Caki2 (cell line): ENCODE measurements at places on chromosomes 2 and 18. TPM values are rescaled to one million over a fixed set of nuclear protein-coding genes. Genes with fewer than 3 reads are reported as not detected.

Gene KLHL30
- 0.91 and 0.96 TPM in 2 replicates for total RNA-seq

Gene ACVR2A
- total RNA-seq: 1.7 and 3.6 TPM in 2 replicates

Gene SNORC
- total RNA-seq: 2.0 and 14.6 TPM in 2 replicates

DNA sequence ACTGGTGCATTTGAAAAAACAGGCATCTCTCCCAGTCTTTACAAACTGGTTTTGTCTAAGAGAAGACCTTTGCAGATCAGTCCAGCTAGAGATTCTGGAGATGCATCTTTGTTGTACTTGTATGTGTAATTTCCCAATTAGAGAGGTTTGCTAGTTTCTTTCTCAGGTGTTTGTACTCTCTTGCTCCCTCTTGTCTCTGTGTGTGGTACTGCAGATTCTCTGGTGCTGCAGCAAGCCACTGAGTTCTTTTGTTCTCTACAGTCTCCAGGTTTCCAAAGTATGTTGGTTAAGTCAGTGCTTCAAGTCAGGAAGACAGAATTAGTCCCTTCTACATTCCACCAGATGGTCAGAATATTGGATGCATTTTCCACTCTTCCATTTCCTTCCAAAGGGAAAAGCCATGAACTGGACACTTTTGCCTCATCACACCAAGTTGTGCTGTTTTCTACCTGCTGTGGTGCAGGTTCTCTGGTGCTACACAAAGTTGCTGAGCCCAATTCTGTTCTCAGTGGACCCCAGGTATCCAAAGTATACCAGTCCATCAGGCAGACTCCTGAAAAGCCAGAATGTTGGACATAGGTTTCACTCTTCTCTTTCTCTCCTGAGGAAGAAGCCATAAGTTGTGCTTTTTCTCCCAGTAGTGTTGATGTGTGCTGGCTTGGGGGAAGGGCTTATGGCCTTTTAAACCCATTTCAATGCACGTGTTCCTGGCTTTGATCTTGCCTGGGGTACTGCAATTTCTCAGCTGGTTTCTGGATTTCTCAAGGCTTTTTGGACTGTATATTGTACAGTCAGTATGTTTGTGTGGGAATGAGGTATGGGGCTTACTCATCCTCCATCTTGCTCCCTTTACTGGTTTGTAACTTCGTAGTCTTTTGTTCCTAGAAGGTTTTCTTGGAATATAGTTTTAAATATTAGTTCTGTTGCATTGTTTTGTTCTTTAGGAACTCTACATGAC, 29.8 kb downstream of the EPC2 start:
- peak; percentile 15 for DNase-seq

- DNase-seq: no peak
Measured at GRCh38 chr2:47541848-47542450, 139.0 kb downstream of the MSH2 start.

DNA sequence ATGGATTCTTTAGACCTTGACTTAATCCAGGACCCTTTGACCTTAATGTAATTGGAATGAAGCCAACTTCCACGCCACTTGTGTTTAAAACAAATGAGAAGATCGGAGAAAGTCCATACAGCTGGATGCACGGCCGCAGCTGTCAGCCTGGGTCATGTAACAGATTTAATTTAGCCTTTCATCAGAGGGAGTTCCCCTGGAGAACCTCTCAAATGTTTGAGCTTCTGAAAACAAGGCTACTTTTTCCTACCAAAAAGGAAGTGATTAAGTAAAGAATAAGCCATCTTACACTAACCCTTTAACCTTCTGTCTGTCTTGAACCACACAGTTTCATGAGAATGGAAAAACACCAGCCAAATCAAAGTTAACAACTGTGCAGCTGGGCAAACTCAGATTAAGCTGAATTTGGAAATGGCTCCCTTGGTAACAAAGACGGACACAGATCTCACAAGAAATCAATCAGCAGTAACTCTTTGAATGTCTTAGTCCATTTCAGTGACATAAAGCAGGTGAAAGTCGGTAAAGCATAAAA, 103.6 kb downstream of the DOCK10 start:
- no peak for DNase-seq

GRCh38 chr2:217370391-217370790, 510.5 kb upstream of the TNP1 start:
- DNase-seq: peak; percentile 65

DNA sequence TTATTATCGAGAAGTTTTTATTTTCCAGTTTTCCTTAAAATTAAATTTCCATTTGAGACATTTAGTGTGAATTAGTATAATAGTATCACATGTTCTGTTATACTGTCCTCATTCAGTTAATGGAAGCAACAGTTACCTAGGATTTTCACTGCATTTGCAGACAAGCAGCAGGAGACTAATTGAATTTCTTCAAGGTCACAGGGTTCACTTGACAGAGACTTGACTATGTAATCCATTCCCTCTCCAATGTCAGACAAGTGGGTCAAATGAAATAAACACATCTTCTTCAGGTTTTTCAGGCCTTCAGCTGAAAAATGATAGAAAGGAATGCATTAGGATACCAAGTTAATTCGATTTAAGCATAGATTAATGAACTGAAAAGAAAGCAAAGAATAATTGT, 26.7 kb downstream of the NLRC4 start:
- DNase-seq: no peak

DNA sequence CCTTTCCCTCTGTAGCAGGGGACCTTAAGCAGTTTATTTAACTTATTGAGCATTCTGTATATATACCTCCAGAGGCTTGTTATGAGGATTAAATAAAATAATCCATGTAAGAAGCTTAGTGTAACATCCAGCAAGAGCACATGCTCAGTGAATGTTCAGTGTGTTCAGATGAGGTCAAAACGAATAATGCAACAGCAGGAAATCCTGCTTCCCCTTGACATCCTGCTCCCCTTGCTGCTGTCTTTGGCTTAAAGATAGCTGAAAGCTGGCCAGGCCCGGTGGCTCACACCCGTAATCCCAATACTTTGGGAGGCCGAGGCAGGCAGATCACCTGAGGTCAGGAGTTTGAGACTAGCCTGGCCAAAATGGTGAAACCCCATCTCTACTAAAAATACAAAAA, 68.7 kb downstream of the COL4A4 start:
- DNase-seq: no peak

GRCh38 chr2:10431797-10432196, 16.3 kb downstream of the ODC1 start:
- no peak for DNase-seq
